ENCODE measurements at places on chromosomes 13 and 19.

- peak; percentile 47 for DNase-seq
Observed at GRCh38 chr19:12293777-12294248, 870 bp downstream of the ZNF44 start.

- DNase-seq = no peak
Observed at GRCh38 chr19:30371960-30372824, at the start of gene ZNF536. ZNF536 (plus strand) TSS chr19:30372384; CDS start chr19:30443563, 71,179 bp downstream.

DNA sequence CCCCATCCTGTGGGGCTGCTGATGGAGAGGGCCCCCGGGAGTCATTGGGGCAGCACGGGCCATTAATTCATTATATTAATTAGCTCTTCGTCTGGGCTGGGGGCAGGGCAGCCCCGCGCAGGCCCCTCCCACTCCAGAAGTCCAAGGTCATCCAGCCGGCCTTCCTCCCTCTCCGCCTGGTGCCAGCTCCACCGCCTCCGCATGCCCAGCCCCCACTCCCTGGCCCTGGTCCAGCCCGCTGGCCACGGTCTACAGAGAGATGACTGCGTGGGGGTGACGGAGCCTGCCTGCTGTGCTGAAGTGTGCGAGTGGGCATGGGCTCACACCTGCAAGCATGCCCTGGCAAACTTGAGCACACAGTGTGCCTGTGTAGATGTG is 8.8 kb downstream of the IGLON5 start:
- no peak for DNase-seq

DNA sequence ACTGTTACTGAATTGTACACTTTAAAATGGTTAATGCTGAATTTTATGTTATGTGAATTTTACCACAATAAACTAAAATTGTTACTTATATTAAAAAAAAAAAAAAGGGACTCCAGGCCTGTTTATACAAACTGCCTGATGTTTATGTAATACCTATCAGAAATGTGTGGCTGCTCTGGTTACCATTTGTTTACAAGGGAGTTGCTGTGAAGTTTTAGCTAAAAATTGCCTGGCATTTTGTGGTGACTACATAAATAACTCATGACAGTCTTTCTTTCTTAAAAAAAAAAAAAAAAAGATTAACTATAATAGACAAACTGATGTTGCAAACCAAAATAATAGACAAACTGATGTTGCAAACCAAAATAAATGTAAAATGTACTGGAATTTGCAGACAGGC is 71.8 kb downstream of the CDADC1 start:
- peak; percentile 20 for DNase-seq

- DNase-seq = no peak
Observed at GRCh38 chr13:27593267-27593666, 27.1 kb downstream of the LNX2 start.

DNA sequence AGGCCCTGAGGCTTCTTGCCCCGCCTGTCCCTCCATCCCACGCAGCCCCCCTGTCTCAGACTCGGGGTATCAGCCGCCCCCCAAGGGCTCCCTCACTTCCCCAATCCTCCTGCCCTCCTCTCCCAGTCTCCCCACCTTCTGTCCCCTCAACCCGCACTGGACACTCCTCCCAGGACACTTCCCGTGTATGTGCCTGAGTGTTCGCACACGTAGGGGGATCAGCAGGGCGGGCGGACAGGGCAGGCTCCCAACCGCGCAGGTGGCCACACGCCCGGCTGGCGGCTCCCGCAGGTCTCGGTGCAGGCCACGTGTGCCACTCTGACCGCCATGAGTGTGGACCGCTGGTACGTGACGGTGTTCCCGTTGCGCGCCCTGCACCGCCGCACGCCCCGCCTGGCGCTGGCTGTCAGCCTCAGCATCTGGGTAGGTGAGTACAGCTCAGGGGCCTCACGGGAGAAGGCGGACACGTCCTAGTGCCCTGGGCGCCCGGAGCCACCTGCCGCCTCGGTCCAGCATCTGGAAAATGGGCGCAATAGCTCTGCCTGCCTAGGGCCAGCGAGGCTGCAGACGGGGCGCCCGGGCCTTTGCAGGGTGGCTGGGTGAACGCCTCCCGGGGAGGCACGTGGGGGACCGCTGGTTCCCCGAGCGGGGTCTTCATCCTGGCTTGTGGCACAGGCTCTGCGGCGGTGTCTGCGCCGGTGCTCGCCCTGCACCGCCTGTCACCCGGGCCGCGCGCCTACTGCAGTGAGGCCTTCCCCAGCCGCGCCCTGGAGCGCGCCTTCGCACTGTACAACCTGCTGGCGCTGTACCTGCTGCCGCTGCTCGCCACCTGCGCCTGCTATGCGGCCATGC is 2.3 kb downstream of the KISS1R start:
- DNase-seq = no peak

DNA sequence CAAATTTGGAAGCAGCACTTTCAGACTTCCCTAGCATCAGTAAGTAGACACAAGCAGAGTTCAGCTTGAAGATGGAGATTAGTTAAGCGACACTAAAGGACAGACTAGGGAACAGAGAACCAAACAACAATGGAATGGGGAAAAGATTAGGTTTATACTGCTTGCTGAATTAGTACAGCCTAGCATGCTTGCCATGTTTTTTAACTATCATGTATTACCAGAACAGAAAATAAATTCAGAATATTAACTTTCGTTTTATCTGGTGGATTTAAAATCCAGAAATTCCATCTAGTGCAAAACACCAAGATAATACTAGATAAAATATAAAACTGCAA is 451.5 kb upstream of the SLC10A2 start:
- DNase-seq = no peak

DNA sequence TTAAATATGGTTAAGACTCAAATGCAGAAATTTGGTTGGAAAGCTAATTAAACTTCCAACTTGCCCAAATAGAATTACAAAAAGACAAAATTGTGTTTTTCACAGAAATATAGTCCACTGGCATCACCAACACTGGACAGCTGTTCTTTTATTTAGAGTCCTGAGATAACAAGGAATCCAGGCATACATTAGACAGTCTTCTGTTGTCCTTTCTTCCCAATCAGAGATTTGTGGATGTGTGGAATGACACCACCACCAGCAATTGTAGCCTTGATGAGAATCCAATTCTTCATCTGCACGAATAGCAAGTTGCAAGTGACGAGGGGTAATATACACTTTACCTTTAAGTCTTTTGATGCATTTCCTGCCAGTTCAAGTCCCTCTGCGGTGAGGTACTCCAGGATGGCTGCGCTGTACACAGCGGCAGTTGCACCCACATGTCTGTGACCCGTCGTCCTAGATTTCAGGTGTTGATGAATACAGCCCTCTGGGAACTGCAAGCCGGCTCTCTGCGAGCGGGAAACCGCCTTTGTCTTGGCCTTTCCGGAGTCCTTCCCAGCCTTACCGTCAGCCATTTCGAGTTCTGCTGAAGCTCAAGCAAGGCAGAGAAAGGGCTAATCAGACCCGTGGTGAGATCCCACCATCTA is 14.7 kb downstream of the UBAC2 start:
- no peak for DNase-seq

DNA sequence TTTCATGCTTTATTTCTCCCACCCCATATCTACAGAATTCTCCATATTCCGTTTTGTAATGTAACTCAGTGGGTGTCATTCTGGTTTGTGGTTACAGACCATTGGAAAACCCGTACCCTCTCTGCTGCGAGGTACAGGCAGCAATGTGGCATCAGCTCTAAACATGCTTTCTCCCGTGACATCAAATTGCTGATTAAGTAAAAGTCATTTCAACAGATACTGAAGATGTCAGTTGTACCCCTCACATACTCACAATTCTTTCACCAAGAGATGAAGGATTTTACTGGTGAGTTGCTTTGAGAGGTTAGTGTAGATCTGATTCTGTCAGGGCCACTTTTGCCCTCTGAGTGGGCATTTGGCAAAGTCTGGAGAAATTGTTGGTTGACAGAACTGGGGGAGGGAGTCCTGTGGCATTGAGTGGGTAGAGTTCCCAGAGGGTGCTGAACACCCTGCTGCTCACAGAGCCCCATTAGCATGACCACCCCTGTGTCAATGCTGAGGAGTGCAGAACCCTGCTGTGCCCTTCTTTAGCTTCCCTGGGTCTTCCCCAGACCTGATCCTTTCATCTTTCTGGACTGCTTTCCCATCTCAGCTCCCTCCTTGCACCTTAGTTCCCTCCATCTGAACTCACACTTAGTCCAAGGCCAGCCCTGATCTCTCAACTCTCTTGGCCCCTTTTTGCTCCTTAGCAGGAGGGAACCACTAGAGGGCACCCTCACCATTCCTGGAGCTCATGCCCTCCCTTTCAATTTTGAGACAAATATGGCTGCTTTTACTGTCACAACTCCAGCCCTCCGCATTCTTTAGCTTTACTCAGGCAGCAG is 39.9 kb upstream of the CEACAM8 start:
- DNase-seq = peak; percentile 12

DNA sequence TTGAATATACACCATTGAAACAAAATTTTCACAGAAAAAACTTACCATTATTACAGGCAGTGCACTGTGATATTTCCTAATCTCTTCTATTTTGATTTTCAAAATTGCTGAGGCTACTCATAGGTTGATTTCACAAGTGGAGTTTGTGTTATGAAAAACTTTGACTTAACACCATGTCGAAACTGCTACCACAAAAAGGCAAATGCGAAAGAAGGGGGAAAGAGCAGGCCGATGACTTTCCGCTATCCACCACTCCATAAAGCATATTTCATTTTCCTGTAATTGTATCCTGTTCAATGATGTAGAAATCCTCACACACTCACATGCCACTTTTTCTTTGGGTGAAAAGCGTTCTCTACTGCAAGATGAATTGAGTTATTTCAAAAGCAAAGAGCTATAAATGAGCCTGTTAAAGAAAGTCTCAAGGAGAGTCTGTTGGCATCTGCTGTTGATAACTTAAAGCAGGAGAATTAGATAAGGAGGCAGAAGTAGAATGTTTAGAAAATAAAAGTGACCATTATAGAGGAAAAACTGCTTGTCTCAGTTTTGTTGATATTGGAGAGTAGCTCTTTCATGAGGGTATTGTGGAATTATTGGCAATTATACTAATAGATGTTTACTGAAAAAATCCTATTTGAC is 18.8 kb downstream of the KL start:
- no peak for DNase-seq

DNA sequence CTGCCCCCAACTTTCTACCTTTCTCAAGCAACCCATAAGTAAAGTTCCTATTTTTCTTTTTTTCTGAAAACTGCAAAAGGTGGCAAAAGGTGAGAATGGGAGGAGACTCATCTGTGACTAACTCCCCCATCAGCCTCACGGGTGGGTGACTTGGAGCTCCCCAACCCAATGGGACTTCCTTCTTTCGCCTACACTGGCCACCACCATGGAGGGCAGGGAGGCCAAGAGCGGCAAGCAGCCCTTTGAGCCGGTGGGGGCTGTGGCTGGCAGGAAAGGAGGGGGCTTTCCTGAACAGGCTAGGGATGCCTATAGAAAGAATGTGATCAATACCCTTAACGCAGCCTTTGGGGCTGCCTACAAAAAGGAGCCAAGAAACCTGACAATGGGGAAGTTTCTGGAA is 16.5 kb downstream of the IRS2 start:
- DNase-seq = no peak
